NCI-H748 treated with DMSO at 0.1 percent for 48 hours (cell line): ENCODE measurements at places on chromosomes 6 and 20.

DNA sequence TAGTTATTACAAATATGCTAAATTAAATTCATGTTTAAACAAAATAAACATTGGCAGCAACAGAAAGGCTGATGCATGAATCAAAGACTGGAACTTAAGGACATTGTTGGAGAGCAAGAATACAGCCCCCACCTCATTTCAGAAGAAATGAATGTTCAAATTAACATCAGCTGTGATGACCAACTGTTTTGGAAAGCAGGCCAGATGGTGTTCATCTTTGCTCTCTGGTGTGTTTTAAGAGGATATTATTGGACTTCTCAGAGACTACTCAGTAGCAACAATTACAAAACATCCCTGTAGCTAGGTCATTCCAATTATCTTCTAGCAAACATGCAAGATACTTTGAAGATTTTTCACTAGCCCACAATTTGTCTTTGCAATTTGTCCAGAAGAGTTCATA, 118.6 kb upstream of the DOK5 start:
- DNase-seq: no peak

GRCh38 chr6:121615493-121615892, 180.0 kb downstream of the GJA1 start:
- no peak for DNase-seq

GRCh38 chr20:41276317-41276751, 41.2 kb downstream of the ZHX3 start:
- DNase-seq: no peak

GRCh38 chr6:49530141-49530776, 20.2 kb upstream of the C6orf141 start:
- DNase-seq: no peak

- DNase-seq: peak; percentile 34
Observed at GRCh38 chr6:160519603-160520042, 144.5 kb downstream of the LPA start.

- DNase-seq: peak; percentile 18
Observed at GRCh38 chr6:47168180-47168579, 126.0 kb upstream of the ADGRF1 start.

DNA sequence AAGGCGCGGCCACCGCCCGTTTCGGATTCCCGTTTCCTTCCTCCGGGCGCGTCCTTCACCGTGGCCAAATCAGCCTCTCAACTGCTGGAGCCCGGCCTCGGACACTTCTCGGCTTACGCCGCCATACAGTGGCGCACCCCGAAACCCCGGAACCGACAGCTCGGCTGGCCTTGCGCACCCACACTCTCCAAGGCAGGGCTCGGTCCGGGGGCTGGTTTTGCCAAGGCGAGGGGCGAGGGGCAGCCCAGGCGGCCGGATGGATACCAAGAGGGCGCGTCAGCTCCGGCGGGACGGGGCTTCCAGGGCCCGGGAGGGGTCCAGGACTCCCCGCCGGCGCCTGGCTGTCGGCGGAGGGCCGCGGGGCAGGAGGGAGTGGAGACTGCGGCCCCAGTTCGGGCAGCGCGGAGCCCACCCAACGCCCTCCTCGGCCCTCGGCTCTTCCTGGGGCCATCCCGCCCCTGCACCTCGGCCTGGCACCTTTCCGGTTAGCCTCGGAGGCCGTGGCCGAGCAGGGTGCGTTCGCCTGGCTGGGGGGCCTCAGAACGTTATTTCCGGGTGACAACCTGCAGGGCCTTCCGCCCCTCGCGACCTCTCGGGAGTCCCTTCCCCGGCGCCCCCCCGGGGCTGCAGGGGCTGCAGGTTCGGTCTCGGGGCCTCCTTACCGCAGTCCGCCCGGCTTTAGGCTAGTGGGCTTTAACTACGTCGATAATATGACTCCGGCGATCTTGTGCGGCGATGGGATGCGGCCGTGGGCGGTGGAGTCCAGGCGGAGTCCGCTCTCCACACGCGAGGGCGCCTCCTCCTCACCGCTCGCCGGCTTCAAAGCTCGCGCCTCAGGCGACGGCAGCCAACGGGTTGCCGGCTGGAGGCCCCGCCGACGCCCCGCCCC, 697 bp upstream of the CEP43 start:
- DNase-seq: no peak

DNA sequence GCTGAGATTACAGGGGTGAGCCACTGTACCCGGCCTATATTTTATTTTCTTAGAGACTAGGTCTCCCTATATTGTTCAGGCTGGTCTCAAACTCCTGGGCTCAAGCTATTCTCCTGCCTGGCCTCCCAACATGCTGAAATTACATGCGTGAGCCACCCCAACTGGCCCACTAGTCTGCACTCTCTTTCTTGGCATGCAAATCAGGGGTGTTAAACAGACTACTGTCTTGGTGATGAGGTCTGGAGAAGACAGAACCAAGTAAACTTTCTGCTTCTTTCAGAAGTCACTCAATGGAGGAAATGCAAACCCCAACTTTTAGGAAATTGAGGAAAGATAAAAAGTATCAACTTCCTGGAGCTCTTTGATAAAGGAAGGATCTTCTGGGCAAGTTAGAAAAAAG, 8.0 kb upstream of the TUBB2B start:
- DNase-seq: no peak

GRCh38 chr6:53588816-53589509, 44.1 kb upstream of the GCLC start:
- DNase-seq: no peak

DNA sequence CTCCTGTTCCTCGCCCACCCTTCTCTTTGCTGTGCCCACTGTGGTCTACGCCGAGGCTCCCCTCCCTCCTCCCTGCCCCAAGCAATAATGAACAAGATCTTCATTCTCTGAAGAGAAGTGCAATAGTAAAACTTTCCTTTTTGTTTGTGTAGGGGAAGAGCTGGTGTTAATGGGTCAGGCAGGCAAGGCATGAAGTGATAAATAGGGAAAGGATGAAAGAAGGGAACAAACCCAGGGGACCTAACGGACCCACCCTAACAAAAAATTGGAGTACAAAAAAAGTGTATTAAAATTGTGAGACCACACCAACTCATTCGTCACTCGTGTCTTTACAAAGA, 66.9 kb downstream of the ZBTB2 start:
- DNase-seq: no peak

GRCh38 chr20:61776491-61777075, 289.1 kb downstream of the TAF4 start:
- no peak for DNase-seq

GRCh38 chr6:150490586-150490985, 109.1 kb upstream of the PLEKHG1 start:
- no peak for DNase-seq

- DNase-seq: no peak
Observed at GRCh38 chr6:143828572-143828971, 14.6 kb upstream of the LTV1 start.
